Suppressor macrophage (primary cell): ENCODE measurements at places on chromosomes 3 and 15.

DNA sequence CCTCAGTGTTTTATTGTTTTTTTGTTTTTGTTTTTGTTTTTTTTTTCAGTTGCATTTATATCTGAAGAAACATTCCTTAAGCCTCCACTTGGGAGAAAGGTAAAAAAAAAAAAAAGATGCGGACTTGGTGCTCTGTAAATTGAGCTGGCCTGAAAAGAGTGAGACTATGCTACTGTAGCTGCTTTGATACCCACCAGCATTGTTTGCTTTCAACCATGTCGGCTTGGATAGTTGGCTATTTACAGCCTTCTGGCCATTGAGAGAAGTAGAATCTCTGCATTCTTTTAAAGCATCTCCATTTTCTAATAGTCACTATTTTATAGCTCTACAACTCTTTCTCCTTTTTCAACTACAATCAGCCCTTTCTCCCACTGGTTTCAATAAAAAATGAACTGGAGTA, 149.6 kb downstream of the ZIC4 start:
- DNase-seq: no peak

- no peak for DNase-seq
Measured at GRCh38 chr3:162302983-162303624, 806.5 kb downstream of the OTOL1 start.

GRCh38 chr3:118536764-118537163, 497.9 kb downstream of the IGSF11 start:
- no peak for DNase-seq

GRCh38 chr3:168168743-168169142, 73.0 kb upstream of the GOLIM4 start:
- DNase-seq: no peak

DNA sequence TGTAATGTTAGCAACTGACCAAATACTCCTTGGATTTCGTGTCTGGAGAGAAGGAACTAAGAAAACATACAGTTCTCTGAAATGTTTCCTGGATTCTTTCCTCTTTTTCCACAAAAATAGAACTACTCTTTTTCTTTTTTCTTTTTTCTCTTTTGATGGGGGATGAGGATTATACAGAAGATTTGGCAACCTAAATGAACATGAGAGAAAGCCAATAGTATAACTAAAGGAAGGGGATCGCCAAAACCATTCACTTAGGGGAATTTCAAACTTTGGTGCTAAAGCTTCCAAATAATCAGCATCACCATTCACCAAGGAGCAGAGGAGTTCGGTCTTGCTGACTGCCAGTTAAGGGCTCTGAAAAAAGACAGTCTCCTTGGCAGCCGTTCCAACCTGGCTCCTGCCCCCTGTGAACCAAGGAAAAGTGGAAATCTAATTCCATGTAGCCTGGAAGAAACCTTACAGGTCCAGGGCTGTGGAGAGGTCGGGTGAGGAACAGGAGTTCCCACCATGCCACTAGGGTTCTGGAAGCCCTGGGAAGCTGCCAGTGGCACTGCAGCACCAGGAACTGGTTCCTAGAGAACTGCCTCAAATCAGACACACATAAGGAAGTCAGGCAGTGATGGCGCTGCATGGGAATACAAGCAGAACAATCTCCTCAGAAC, 176.9 kb downstream of the TNIK start:
- DNase-seq: no peak

DNA sequence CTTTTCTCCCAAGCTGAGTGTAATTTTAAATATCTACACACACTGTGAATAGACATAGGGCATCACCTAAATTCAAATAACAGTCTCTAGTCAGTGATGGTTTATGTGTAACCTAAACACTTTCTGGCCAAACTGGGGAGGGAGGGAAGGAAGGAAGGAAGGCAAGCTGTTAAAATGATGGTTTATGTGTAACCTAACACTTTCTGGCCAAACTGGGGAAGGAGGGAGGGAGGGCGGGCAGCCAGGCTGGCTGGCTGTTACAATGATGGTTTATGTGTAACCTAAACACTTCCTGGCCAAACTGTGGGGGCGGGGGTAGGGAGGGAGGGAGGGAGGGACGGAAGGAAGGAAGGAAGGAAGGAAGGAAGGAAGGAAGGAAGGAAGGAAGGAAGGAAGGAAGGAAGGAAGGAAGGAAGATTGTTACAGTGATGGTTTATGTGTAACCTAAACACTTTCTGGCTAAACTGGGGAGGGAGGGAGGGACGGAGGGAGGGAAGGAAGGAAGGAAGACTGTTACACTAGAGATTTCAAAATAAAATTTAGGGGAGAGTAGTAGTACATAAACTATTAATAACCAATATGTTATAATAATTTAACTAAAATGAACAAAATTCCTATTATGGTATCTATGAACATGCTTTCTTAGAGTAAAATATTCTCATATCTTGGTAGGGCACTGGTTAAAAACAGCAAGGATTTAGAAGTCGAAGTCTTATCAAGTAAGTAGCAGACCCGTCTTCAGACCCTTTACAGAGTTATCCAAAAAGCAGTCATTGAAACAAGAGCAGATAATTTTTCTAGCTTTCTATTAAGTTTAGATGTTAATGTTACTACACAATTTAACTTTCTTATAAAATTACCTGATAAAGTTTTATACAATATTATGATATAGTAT, 148.1 kb downstream of the LMLN start:
- no peak for DNase-seq

DNA sequence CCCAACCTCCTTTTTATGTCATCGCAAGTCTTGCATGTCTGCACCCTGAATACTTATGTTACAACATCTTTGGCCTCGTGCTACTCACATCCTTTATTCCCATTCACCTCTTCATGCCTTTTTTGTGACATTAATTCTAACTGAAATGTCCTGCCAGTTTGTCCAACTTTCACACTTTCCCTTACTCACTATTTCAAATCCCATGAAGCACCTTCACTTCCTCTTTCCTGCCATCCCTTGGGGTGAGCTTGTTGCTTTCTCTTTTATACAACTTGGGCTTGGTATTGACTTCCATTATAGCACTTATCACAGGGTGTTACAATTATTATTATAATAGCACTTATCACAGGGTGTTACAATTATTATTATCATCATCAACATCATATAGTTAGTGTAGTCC, 496.3 kb downstream of the NLGN1 start:
- no peak for DNase-seq
